Neural crest cell (in vitro differentiated cells): ENCODE measurements at places on chromosomes 5 and 9. TPM values are rescaled to one million over a fixed set of nuclear protein-coding genes. Genes with fewer than 3 reads are reported as not detected.

- DNase-seq, result no peak
These were observed 45.9 kb downstream of the PKD2L2 start for GRCh38 chr5:137935190-137935589.

Gene SLC6A7
- total RNA-seq, result not detected in 2 replicates

DNA sequence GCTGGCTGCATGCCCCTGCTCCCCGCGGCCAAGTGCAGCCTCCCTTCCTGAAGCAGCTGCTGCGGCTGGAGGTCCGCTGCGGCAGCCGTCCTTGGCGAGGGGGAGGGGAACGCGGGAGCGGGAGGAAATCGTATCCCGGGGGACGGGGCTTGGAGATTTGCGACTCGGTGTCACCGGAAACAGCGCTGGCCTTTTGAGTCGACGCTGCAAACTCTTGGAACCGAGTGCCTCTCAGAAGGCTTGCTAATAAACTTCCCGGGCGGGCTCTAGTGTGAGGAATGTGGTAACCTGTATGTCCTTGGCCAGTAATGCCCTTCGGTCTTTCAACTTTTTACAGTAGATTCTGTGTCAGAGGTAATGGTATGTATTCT, 82.7 kb downstream of the PTPDC1 start:
- no peak for DNase-seq

DNA sequence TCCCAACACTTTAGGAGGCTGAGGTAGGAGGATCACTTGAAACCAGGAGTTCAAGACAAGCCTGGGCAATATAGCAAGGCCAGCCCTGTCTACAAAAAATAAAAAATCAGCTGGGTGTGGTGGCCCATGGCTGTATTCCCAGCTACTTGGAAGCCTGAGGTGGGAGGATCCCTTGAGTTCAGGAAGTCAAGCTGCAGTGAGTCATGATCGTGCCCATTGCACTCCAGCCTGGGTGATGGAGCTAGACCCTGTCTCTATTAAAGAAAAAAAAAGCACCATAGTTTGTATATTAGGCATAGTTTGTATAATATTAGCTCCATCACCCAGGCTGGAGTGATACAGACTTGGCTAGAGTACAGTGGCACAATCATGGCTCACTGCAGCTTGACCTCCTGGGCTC, 9.6 kb upstream of the NME5 start:
- DNase-seq, result no peak

Gene ECM2
- not detected in 2 replicates for total RNA-seq

DNA sequence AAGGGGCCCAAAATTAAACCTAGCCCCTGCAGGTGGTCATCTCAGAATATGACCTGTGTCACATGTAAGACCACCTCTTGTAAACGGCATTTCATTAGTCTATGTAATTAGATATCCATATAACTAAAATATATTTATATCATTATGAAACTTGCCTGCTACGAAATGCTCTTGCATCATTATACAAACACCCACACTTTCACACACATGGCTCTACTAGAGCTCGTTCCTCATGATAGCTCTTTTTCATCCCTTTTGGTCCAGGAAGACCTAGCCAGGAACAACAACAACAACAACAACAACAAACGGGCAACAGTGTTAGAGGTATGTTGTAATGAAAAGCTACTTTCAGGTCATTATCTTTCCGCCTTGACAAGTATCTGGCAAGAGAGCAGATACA, 58.6 kb downstream of the LHFPL2 start:
- DNase-seq, result no peak

DNA sequence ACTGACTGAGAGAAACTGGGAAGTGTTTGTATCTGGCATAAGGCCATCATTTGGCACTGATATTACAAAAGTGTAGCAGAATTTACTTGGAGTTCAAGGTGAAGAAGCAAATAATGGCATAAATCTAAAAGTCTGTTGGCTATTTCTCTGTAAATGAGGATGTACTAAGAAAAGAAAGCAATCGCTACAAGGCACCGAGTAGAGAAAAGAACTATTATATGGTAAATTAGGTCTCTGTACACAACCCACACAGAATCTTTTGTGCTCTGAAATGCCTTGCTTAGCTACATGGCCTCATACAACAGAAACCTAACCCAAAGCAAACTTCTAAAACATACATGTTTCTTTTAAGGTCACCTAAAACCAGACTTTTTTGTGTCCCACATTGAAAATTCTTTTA, 290.1 kb upstream of the WWC1 start:
- no peak for DNase-seq

Gene GHR
- total RNA-seq, result 0.27 and 0.61 TPM in 2 replicates

GRCh38 chr5:116864157-116864837, 289.7 kb upstream of the SEMA6A start:
- no peak for DNase-seq

GRCh38 chr9:12843735-12844134, 68.9 kb downstream of the LURAP1L start:
- no peak for DNase-seq
